Pons (tissue), 1 donor: ENCODE measurements at places on chromosomes 11 and 22.

DNA sequence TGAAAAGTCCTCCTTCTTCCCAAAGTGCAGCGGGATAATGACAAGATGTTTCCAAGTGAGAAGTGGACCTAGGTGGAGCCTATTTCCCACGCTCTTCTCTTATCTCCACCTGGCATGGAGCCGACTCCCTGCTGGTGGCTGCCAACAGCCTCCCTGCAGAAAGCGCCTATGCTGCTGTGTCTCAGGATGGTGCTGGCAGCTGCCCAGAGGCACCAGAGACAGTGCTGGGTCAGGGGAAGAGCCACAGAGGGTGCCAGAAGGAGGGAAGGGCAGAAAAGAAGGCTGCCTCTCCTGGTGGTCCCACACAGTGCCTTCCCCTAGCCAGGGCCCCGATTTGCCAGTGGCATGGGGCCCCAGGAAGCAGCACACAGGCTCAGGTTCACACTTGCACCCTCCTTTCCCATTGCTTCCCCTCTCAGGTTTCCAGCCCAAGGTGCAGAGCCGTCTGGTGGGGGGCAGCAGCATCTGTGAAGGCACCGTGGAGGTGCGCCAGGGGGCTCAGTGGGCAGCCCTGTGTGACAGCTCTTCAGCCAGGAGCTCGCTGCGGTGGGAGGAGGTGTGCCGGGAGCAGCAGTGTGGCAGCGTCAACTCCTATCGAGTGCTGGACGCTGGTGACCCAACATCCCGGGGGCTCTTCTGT is 19.0 kb downstream of the CD5 start:
- DNase-seq = no peak

DNA sequence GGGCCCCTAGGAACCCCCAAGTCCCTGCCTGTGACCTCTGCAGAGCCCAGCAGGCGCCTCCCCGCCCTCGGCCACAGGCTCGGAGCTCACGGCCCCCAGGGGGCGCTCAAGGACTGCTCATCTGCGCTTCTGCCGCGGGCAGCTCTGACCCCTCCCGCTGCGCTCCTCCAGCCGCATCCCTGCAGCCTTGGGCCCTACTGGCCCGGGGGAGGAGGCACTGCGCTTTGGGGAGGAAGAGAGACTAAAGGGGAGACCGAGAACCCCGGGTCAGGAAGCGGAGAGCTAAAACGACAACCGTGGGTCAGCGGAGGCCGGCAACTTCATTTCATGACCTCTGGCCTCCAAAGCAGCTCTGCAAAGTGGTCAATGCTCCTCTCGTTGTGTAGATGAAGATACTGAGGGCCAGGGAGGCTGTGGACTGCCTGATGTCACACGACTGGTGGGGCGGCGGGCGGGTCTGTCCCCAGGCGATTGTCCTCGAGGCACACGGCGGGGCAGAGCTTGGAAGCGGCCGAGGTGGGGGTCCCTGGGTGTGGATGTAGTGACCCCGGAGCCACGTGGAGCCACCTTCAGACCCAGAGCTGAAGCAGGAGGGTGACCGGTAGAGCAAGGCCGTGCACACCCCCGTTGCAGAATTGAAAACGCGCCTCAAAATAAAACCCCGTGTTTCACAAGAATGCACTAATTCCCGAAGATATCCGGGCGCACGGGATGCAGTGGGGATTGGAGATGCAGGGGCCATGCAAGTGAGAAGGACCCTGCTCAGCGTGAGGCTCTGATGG is 2.7 kb upstream of the KRTAP5-6 start:
- peak; percentile 81 for DNase-seq

DNA sequence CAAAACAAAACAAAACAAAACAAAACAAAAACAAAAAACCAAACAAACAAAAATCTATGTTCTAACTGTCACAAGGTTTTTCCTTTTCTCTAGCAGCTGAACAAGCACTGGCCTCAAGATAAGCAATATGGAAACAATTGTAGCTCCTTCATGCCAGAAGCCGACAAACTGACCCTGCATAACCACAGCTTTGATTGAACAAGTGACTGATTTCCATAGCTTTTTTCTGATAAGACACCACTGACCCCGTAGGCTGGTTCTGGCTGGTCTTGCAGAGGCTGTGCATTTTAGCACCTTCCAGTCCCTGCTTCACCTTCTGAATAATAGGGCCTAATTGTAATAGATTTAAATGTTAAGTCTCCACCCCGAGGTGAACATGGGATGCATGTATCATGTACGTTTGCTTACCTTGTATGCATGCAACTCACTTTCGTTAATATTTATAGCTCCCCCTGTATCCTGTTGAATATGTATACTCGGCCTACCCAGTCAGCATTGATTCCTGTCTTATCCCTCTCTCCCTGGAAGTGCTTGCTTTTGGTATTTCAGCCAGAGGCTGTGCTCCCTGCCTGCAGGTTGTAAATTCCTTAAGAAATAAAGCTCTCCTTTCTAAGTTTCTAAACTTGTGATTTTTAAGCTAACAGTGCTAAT is 49.6 kb downstream of the CNTF start:
- DNase-seq = no peak

GRCh38 chr11:97280347-97280746 is 890.5 kb downstream of the JRKL start:
- no peak for DNase-seq

GRCh38 chr22:30249049-30250038 is 2.8 kb upstream of the LIF start:
- no peak for DNase-seq

GRCh38 chr11:114340311-114341131 is 44.3 kb downstream of the NNMT start:
- DNase-seq = peak; percentile 74

DNA sequence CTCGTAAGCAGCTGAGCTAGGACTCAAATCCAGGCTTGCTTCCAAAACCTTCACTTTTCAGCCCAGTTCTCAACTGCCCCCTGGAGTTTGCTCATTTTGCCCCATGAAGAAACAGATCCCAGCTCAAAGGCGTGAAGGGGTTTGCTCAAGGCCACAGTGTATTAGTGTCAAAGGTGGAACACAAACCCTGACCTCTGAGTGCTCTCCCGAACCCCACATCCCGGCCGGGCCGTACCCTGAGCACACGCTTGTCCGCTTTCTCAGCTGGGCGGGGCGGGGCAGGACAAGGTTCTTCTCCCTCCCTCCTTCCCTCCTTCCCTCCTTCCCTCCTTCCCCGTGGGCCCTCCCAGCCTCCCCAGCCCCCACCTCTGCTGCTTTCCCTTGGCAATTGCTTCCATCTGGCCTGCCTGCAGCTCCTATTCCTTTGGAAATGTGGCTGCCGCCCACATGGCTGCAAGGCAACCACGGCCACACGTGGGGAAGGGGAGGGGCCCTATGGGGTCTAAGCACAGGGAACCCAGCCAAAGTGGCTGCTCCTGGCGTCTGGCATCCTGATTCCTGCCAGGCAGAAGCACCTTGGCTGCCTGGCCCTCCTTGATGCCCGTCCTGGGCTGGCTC is 4.1 kb downstream of the ST3GAL4 start:
- peak; percentile 60 for DNase-seq

DNA sequence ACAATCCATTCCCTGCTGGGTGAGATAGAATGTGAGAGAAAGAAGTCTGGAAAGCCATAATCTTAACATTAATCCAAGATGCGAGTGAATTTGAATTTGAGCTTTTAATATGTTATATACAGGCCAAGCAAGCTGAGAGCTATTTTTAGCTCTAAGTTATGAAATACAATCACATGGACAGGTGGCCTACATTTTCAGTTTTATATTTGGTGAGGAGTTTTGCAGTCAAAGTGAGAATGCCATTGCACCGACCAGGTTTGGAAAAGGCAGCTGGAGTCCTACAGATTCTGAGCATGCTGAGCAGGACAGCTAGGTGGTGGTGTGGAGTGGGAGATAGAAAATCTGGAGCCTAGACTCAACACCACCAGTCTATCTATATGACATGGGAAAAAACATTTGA is 12.0 kb downstream of the OR5B21 start:
- no peak for DNase-seq

DNA sequence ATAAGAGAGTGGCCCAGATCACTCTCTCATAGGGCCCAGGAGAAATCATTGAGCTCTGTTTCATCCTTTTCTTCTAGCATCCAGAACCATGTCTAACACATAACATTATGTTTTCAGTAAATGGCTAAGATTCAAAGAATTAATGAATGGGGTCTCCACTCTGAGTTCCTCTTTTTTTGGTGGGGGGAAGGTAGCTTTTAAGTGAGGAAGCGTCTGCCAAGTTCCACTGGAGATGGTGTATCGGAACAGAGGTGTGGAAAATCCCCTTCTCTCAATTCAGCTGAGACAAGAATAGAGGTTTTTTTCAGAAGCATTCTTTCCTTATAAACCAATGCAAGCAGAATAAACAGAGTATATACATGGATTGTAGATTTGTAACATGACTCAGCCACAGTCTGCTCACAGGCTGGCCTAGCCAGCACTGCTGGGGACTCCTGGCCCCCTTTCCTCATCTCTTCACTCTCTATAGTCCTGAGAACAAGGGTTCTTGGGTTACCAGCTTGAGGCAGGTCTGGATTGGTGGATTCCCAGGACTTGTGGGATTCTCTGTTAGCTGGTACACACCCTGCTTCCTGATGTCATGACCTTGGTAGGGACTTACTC is 97.2 kb downstream of the TRAF6 start:
- DNase-seq = no peak

- DNase-seq = no peak
These were observed 4.7 kb downstream of the C11orf87 start for GRCh38 chr11:109426442-109427240.

GRCh38 chr11:98600786-98601773 is 419.7 kb upstream of the CNTN5 start:
- no peak for DNase-seq

- no peak for DNase-seq
These were observed 90.0 kb downstream of the MICAL2 start for GRCh38 chr11:12200279-12200990.
